Central memory CD8-positive, alpha-beta T cell (primary cell): ENCODE measurements at places on chromosomes 3 and 15.
A peak's percentile ranks its signal among the peaks of the same experiment; 100 is the strongest.

- DNase-seq = peak; percentile 12
Observed at GRCh38 chr3:170584585-170585007, 1.3 kb downstream of the SLC7A14 start.

GRCh38 chr3:66723231-66723630, 222.4 kb upstream of the LRIG1 start:
- no peak for DNase-seq

DNA sequence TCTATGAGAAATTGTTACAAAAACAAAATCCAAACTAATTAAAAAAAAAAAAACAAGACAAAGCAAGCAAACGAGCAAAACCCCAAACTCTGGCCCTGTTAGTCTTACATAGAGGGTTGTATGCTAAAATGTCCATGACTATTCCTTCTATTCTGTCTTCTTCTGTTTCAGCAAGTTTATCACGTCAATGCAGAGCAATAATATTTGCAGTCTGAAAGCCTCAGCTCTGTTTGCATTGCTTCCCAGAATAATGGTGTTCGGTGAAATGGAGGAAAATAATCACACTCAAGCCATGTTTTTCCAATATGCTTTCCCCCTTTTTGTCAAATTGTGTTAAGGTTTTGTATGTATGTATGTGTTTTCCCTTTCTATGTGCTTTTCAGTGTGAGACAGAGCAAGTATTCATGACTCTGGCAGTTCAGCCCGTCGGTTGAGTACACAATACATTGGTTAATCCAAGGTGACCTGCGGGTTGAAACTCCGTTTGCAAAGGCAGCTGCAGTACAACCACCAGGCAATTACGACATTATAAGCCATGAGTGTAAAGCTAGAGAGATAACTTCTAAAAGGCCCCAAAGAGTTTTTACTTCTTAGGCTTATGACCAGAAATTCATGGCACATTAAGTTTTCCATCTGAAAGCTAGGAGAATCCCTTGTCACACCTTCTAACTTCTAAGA, 34.9 kb upstream of the MAGI1 start:
- no peak for DNase-seq

- no peak for DNase-seq
Observed at GRCh38 chr3:182392182-182392937, 400.9 kb upstream of the ATP11B start.

GRCh38 chr15:92662762-92663161, 7.2 kb upstream of the FAM174B start:
- no peak for DNase-seq

DNA sequence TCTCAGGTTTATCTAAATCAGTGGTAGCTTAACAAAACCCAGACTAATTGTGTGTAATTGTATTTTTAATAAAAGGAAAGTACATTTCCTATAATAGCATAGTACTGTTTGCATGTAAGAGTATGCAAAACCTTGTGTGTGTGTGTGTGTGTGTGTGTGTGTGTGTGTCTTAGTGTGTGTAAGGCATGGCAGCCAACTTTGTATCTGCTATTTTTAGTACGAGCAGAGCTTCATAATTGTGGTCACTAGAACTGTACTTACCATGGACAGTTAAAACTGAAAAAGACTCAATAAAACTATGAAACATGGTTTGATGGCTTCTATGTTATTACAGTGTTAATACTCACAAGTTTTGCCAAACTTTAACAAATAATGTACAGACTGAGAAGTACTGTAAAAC, 6.2 kb downstream of the P2RY1 start:
- no peak for DNase-seq

- DNase-seq = no peak
Observed at GRCh38 chr15:57827021-57827420, 120.5 kb downstream of the POLR2M start.

DNA sequence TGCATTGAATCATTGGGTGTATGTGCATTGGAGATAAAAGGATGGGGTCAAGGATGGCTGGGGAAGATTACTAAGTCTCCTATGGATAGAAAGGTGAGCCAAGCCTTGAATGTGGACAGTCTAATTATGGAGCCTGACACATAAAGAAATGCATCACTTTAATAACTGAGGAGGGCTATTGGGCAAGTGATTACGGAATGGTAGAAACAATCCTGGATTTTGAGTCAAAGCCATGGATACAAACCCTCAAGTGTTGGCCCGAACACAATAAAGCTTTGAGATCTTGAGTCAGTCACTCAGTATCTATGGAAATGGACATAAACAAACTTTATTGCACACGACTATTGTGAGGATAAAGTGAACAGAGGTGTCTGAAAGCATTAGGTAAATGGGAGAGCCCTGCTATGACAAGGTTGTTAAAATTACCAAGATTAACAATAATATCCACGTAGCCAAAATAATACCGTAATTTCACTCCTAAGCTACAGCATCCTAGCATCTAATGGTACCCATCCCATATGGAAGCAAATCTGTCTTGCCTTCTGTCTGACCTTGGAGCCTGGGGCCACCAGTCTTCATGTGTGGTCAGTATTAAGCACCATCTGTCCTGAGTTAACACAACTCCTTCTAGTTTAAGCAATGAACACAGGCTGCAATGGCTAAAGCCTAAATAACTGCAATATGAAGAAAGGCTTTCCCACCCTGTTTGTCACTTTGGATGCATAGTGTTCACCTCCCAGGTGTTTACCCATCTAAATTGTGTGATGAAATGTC, 136.9 kb upstream of the PRICKLE2 start:
- no peak for DNase-seq

DNA sequence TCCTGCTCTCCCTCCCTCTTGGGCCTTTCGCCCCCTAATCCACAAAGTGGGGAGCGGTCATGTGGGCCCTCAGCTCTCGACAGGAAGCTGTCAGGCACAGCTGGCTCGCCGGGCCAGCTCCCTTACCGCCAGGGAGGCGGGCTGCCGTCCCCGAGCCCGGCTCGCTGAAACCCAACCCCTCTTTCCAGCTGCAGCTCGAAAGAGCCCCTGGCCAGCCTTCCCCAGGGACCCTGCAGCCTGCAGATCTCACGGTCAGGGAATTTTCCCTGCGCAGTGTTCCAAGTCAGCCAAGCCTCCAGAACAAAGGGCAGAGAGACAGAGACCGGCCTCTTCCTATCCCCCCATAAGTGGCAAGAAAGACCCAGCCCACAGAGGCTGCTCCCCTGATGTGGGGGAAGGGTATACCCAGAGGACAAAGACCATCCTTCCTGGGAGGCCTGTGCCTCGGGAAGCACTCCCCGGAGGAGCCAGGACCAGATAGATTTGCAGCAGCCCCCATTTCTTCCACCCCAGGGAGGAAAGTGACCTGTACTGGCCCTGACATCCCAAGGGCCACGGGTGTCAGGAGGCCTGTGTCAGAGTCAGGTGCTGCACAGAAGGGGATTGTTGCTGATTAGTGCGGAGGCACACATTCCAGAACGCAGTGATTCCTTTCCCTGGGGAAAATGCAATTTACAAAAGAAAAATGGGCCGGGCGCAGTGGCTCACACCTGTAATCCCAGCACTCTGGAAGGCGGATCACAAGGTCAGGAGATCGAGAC, 32.6 kb downstream of the MAGEF1 start:
- DNase-seq = no peak

DNA sequence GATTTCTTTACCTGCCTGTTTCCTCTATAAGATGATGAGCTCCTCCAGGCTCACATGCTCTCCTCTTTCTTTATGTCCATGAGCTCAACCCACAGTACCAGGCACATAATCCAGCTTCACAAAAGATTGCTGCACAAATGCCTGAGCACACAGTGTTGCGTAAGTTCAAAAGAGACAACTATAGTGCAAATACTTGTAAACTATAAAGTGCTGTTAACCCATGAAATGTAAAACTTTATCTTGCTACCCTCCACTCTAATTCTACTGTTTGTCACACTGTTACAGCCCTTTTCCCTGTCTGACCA, 101.0 kb upstream of the LPP start:
- DNase-seq = no peak

DNA sequence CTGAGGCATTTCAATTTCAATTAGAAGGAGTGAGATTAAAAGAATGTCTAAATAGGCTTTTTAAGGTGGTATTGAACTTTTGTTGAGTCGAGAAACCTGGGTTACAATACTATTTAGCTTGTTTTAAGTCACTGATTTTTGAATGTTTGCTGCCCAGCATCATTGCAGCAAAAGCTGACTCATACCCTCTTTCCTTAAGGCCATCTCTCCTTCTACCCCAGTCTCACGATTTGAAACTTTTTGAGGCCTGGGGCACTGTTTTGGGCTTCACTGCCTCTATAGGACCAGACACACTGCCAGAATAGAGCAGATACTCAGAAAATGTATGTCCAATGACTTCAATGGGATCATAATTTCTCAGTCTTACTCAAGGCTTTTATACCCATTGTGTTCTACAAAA, 319.6 kb upstream of the TGFBR2 start:
- DNase-seq = no peak

- DNase-seq = no peak
Observed at GRCh38 chr3:180981912-180982311, 7.6 kb downstream of the DNAJC19 start.

DNA sequence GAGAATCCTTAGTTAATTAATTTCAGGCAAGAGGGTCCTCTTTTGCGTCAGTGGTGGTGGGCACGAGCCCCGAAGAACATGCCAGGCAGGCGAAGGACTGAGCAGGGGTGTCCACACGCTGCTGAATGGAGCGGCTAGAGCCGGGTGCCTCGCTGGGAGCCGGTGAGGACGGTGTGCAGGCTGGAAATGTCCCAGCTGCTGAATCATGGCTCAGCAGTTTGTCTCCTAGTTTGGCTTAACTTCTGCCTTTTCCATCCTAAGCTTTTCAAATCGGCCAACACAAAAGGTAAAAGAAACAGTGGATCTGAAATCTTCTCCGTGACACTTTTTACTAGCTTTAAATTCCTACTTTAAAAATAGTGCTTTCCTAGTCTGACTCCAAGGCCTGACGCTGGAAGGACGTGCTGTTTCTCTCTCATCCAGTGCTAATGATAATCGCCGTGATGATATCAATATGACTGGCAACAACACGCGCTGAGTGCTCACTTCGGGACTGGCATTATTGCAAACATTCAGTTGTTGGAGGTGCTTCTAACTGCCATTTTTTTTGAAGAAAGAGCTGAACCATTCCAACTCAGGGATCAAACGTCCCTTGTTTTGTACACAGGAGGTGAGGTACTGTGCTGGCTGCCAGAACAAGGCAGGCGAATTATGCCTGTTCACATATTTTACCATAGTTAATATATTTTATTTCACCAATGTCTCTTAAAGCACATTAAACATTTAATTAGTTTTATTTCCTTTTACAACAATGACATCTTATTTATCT, 19.8 kb downstream of the PCSK6 start:
- no peak for DNase-seq

- no peak for DNase-seq
Observed at GRCh38 chr3:155979746-155980145, 109.3 kb downstream of the GMPS start.

DNA sequence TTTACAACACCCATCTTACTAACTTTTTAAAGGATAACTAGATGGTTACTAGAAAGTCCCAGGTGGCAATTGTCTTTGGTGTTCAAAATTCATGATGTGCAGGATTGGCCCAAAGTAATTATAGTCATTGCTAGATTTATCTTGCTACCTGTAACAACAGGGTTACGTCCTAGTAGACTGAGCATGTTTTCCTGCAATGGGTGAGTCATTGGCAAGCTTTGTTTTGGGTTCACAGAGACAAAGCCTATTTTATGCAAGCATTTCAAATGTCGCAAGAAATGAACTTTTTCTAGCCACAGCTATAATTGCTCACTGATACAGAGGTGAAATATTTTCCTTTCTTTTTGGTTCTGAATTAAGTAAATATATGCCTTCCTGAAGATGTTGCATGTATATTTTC, 267.6 kb downstream of the AGBL1 start:
- no peak for DNase-seq

DNA sequence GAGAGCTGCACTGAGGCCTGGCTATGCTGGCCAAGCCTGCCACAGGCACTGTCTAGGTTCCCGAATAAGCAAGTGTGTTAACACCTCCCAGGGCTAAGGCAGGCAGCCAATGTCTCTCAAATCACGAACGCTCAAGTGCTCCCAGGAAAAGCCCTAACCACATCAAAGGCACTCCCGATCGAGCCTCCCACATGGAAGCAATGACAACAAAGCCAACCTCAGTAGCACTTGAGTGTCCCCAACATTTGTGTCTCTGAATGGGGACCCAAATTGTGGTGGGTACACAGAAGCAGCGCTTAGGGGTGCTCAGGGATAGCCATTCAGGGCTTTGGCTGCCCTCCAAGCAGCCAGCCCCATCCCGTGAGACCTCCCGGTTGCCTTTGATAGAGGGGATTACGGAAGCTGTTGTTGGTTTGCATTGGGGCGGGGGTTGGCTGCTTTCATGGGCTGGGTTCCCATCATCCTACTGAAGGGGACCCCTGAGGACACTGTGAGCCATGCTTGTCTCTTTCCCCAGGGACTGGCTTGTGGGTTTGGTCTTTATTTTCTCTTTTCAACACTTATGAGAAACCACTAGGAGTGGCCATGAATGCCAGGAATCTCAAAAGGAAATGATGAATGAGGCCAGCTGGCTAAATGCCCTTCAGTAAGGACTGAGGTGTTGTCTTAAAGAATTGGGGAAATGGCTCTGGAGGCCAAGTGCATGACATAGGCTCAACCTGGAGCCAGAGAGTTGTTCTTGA, 234.1 kb upstream of the FEZF2 start:
- no peak for DNase-seq

DNA sequence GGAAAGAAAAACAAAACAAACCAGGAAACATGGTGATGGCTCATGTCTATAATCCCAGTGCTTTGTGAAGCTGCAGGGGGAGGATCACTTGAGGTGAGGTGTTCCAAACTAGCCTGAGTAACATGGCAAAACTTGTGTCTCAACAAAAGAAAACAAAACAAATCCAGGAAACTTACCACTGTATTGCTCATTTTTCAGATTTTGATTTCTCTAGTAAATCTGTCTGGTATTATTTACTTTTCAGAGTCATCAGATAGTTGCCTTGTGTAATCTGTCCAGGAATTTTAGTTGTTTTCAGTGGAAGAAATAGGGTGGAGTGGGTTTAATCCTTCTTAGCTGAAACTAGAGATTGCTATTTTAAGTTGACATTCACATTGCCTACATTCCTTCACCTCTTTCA, 91.8 kb upstream of the ALCAM start:
- no peak for DNase-seq

GRCh38 chr15:40695469-40695890, 506 bp downstream of the RAD51 start:
- no peak for DNase-seq

DNA sequence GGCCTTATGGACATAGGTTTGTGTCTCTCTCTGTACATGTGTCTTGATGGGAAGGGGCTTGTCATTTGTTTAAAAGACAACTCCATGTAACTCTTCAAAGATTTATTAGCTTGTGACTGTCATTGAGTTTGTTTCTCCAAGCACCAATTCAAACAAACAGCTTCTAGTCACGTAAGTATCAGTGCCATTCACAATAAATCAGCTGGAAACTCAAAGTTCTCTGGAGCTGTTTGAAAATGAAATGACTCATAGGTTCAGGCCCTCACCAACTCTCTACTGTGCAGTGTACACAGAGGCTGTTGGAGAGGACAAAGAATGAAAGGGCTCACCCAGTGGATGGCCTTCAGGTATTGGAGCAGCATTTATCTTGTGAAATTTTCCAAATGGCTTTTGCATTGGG, 476.3 kb downstream of the AGBL1 start:
- DNase-seq = no peak
